NCI-H1092 treated with DMSO at 0.1 percent for 48 hours (cell line): ENCODE measurements at places on chromosomes 6 and 20.

DNA sequence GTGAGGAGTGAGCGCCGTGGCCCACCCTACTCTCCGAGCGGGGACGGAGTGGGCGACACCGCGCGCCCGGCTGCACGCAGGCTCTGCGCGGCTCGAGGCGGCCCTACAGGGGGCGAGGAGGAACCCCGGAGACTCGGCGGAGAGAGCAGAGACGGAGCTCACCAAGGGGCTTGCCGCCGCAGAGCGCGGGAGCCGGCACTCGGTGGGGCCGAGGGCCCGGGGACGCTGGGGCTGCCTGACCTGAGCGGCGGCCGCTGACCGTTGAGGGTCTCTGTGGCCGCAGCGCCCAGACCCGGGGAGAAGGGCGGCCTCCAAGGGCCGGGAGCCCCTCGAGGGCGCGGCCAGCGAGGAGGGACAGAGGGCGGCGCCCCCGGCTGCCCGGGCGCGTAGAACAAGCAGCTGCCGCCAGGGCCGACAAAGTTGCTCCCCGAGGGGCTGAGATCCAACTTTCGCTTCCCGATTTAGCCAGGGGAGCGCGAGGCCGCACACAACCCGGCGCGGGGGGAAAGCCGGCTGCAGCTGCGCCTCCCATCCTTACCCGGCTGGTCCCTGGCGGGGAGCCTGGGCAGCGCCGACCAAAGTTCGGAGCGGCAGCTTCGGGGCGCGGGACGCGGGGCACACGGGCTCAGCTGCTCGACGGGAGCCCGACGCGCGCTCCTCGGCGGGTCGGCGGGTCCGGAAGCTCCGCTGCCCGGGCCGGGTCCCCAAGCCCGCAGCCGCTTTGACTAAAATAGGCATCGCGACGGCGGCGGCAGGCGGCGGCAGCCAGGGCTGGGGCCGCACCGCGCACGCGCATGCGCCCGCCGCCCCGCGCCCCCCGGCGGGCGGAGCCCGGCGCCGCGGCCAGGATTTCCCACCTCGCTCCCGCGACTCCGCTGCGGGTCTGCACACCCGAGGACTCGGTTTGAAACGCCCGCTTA is 43.1 kb downstream of the POPDC3 start:
- DNase-seq = peak; percentile 33

DNA sequence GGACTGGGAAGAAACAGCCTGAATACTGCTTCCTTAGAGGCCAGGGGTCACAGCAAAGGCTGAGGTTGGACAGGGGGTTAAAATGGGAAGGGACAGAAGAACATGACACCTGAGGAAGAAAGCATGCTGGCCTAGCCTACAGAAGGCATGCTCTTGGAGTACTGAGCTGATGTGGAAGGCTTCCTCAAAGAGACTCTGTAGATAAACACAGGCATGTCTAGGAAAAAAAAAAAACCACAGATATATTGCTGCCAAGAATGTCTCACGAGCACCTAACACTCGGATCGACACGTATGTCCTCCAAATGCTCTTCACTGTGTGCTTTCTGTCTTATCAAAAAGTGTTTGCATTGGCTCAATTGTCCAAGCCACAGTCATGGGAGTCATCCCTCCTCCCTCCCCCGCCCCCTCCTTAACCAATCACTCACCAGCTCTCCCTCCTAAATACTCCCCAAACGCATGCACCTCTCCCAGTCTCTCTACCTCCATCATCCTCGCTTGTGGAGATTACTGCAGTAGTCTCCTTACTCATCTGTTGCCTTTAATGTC is 101.1 kb upstream of the LRFN2 start:
- no peak for DNase-seq

DNA sequence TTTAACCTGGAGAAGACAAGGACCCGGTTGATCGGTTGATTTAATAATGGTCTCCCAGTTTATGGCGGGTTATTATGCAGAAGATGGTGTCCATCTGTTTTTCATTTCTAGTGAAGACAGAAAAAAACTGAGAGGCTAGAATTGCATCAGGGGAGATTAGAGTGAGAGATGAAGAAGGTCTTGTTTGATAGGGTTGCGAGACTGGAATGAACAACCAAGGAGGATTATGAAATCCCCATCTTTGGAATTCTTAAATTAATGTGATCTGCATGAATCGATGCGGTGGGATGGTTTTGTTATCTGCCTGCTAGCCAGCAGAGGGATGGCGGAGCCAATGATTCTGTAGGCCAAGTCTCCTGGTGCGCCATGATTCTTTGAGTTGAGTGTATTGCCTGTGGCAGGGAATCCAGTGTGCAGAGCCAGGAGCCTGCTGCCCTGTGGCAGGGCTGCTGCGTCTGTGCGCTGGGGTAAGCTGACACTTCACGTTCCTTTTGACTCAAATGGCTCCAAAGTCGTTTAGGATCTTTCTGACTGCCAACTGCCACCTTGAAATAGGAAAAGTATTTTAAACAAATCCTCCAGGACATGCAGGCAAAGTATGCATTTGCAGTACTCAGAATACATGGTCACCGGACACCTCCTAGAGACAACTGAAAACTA is 200.1 kb downstream of the CLIC5 start:
- no peak for DNase-seq

DNA sequence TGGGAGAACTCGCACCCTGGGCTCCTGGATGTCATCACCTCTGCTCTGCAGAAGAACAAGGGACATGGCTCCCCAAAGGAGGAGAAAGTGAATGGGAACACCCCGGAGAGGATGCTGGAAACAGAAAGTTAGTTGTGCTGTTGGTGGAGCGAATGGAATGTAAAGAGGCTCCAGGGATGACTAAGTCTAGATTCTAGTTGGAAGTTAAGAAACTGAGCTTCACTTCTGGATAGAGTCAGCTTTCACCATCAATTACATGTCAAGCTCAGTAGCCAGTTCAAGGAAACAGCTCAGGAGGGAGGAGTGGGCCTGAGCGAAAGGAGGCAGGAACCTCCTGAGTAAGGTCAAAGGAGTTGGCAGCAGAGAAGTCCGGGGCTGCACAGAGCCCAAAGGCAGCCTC is 132.1 kb upstream of the ARID1B start:
- no peak for DNase-seq

DNA sequence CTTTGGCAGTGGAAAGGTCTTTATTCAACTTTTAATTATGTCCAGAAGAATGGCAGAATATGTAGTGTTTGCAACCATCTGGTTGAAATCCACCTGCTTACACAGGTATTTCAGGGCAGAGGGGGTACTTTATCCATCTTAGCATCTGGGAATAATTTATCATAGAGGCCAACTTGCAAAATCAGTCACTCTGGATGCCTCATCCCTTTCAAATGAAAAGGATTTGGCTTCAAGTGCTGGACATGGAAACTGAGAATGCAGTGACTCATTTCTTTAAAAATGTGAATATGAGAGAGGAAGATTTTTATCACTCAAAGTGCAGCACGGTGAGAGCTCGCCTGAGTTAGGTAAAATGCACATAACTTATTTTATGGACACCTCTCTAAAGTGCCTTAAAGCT is 758.3 kb downstream of the KIF16B start:
- no peak for DNase-seq

- no peak for DNase-seq
These were observed 4.1 kb upstream of the FAM135A start for GRCh38 chr6:70409216-70409615.

DNA sequence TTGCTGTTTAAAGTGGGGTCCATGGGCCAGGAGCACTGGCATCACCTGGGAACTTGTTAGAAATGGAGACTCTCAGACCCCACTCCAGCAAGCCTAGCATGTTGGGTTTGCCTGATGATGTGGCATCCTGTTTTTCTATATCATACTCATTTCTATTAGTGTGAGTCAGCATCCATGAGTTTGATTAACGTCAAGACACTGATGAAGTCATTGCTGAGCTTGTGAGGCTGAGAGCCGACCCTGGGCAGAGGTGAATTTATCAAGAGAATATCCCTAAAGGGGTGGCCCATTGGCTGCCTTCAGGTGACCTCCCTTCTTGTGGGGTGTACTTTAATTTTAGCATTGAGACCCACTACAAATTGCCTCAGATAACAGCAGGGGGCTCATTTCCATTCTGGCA is 43.4 kb upstream of the RNF144B start:
- DNase-seq = no peak

- no peak for DNase-seq
These were observed 310.3 kb downstream of the CLVS2 start for GRCh38 chr6:123306334-123306733.

DNA sequence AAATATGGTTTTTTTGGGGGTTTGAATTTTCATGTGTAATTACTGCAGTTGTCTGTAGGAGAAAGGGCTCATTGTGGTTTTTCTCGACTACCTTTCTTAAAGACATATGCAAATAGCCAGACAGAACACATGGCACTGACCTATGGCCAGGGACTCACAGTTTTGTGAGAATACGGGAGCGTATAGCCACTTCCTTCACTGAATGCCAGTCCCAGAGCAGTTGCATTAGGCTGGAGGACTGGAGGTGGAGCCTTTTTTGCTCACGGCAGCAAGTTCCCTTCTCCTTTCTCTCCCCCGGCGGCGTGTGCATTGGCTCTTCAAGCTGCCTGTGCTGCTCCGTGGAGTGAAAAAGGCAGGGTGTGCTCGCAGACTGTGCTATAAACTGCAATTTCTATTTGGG is 114.9 kb downstream of the AKAP7 start:
- DNase-seq = no peak
